Left kidney (tissue), 8 donors: ENCODE measurements at places on chromosomes 13 and 19. TPM values are rescaled to one million over a fixed set of nuclear protein-coding genes. Genes with fewer than 3 reads are reported as not detected.

ZNF749 gene
- polyA plus RNA-seq: 15.2 TPM

TGFBR3L gene
- polyA plus RNA-seq: 0.42 TPM

DNA sequence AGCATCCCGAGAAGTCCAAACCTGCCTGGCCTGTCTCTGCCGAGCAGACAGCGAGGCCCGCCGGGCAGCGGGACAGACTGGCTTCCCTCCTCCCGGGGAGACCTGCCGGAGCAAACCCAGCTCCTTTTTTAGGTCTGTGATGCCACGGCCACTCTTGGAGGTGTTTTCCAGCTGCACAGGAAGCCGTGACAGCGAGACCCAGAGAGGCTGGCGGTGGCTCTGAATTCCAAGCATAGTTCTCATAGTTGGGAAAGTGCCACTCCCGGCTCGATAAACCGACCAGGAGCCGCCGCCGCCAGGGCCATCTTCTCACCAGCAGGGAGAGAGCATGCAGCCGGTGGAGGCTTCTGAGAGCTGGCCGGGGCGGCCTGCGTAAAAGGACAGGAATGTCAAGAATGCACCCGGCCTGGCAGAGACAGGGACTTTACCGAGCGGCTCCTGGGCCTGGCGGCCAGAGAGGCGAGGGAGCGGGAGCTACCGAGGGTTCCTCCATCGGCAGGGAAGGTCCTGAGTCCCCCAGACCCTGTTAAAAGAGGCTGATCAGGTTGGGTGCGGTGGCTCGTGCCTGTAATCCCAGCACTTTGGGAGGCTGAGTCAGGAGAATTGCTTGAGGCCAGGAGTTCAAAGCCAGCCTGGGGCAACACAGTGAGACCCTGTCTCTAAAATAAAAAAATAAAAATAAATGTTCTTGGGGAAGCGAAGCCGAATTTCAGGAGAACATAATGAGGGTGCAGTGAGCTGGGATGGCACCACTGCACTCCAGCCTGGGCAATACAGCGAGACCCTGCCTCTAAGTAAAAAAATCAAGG is 64.9 kb downstream of the GADD45B start:
- peak; percentile 84 for DNase-seq

- no peak for DNase-seq
Observed at GRCh38 chr13:34351134-34351533, 533.2 kb downstream of the RFC3 start.

DNA sequence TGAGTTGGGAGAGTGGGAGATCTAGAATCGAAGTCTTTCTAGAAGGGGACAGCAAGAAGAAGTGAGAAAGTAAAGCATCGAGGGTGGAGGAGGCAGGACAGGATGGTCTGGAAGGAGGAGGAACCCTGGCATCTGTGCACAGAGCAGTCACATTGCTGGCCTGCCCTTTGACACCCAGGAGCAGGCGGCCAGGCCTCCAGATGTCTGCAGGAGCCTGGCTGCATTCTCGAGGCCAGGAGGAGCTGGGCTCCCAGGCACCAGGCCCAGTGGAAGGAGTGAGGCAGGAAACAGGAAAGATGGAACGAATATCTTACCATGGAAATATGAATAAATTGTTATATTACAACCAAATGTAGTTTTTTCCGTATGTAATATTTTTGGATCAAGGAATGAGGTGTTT is 27.7 kb upstream of the ARGLU1 start:
- DNase-seq: no peak
